ENCODE measurements at places on chromosomes 5 and 9. TPM values are rescaled to one million over a fixed set of nuclear protein-coding genes. Genes with fewer than 3 reads are reported as not detected.

DNA sequence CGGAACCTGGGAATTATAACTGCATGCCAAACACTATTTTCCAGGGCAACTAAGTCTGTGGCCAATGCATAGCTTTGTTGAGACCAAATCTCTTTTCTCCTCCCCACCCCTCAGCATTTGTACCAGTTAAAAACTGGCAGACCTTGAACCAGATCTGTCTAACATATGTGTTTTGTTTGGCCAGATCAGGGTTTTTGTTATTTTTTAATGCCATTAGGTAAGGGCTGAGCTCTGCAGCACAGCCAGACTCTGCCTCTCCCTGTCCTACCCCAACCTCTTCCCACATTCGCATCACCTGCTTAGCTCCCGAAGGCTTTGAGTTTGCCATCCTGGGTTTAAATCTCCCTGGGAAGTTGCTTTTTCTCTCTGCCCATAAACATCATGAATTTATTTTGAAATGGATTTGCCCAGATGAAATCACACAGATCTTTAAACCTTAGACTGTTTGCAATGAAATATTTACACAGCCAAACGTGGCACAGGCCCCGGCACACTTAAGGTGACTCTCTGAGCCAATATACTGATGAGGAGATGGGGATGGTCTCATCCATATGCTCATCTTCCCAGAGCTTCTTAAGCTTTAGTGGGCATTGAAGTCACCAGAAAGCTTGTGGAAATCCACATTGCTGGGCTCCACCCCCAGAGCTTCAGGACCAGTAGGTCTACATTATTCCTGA is 54.0 kb upstream of the ALDH1B1 start:
- DNase-seq, result no peak

DNA sequence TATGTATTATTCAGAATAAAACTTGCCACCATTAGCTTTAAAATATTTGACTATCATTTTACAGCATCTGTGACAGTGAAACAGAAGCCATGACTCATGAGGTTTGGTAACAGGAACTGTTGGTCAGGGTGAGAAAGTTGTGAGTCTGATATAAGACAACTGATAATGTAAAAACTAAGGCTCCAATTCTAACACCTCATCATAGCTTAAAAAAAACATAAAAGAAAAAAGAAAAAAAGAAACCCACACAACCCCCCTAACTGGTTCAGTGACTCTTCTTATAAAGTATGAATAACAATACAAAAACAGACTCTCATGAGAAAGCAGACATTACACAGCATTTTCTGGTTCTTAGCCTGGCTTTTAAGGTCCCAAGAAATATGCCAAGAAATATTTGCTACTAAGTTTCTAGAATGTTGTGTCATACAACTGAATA is 85.8 kb downstream of the MRPS27 start:
- DNase-seq, result no peak

GRCh38 chr5:154546719-154547118 is 68.7 kb upstream of the HAND1 start:
- no peak for DNase-seq

DNA sequence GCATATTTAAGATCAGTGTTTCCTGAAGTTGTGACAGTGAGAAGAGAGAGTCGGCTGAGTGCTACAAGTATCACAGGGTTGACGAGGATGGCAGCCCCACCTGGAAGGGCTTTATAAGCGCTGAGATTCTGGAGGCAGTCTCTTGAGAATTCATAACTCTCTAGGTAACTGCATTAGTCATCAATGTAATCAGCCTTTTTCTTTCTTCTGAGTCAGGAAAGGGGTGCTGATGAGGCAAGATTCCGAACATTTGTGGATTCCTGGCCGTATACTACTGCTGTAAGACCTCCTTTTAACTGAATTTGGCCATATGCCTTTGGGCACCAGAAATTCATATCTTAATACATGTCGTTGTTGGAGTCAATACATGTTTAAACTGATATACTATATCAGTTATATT is 6.6 kb upstream of the RNF20 start:
- no peak for DNase-seq

DNA sequence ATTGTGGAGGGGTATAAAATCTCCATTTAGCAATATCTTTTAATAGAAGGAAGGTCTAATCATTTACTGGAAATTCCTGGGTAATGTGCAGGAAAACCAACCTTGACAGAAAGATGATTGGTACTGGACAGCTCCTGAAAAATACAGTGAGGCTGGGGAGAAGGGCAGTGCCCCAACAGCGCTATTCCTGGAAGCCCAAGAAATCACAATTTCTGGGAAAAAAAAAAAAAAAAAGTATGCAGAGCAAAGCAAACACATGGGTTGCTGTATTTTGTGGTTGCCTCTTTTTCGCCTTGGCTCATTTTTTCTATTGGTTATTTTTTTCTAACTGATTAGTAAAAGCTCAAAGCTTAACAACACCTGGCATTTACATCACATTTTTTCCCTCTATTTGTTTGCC is 249.7 kb downstream of the ENC1 start:
- no peak for DNase-seq

GRCh38 chr5:170446365-170446764 is 57.2 kb upstream of the KCNMB1 start:
- DNase-seq, result no peak

DNA sequence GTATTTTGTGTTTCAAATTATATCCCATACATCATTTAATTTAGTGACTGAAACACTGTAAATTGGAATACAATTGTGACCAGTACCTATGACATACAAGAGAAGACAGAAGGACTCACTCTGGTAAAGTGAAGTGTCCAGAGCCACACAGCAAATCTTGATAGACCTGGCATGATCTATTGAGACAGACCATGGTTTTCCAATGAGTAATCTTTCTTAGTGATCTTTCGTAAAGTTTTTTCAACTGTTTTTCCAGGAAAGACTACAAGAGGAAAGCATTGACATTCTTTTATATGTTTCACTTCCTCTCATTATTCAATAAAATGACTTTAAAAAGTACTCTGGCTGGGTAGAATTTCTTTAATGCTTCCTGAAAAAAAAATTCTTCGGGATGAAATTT is 43.3 kb upstream of the ALDH1A1 start:
- DNase-seq, result no peak

GRCh38 chr5:109388407-109388806 is 21.4 kb downstream of the PJA2 start:
- DNase-seq, result no peak

DNA sequence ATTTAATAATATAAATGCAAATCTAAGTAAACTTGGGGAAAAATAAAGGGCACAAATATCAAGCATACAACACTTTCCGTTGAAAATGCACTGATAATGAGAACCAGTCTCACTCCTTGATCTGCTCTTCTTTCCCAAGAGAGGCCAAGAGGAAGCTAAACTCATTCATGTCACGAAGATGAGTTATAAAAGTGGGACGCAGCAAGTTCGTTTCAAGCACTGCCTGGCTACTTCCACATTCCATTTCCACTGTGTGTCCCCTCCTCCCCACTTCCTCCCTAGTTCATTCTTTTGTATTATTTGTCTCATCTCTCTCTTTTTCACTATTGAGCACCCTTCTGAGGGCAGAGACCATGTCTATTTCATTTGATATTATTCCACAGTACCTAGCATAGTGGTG is 158.1 kb downstream of the SLC24A2 start:
- DNase-seq, result no peak

DNA sequence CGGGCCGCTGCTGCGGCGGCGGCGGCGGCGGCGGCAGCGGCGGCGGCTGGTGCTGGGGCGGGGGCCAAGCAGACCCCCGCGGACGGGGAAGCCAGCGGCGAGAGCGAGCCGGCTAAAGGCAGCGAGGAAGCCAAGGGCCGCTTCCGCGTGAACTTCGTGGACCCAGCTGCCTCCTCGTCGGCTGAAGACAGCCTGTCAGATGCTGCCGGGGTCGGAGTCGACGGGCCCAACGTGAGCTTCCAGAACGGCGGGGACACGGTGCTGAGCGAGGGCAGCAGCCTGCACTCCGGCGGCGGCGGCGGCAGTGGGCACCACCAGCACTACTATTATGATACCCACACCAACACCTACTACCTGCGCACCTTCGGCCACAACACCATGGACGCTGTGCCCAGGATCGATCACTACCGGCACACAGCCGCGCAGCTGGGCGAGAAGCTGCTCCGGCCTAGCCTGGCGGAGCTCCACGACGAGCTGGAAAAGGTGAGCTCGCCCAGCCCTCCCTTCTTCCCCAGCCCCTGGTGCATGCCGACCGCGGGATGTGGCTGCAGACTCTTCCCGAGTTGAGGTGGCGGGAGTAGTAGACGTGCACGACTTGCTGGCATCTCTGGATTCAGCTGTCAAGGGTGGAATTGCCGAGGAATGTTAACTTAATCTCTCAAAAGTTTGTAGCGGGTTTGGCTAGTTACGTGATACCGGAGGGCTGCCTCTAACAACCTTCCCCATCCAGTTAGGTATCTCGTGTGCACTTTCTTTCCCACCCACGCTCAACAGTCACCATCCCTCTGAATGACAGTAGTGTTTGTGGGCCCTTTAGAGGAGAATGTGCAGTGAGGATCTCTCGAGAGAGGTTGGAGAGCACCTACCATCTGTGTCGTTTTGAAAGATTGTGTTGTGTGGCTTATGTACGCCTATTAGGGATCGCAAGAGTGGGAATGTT is 932 bp downstream of the SLC12A2 start:
- peak; percentile 71 for DNase-seq

DNA sequence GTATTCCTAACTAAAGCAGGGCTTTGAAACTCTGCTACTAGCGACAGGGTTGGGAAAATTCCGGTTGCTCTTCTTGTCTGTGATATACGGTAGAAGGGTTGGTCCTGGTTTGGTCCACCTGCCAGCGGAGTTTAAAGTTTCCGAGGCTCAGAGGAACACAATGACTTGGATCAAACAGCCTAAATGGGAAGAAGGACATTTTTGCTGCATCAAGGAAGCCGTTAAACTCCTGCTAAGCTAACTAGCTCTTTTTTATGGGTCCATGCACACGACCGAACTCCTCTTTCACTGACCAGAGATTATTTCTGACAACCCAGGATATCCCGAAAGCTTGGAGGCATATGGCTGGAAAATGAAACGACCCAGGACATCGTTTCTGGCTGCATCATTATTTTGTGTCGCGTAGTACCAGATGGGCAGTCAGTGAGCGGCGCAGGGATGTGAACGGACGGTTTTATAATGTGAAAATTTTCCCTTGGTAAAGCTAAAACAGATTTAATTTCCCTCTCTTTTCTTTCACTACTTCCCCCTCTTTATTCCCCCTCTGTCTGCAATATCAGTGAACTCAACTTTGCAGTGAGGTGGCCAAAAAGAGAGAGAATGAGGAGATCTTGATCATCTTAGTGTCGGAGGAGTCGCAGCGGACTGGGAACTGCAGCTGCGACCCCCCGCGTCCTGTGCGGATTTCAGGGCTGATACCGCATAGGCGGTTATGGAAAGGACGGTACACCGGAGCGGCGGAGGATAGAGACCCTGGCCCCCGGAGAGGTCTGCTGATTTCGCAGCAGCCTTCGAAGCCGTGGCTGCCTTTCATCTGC is at the start of gene LURAP1L:
Gene LURAP1L, plus strand, starts transcription at position 160 of the 818 bp plus-strand sequence. CDS start 696 bp downstream, outside the sequence.
- peak; percentile 36 for DNase-seq

DNA sequence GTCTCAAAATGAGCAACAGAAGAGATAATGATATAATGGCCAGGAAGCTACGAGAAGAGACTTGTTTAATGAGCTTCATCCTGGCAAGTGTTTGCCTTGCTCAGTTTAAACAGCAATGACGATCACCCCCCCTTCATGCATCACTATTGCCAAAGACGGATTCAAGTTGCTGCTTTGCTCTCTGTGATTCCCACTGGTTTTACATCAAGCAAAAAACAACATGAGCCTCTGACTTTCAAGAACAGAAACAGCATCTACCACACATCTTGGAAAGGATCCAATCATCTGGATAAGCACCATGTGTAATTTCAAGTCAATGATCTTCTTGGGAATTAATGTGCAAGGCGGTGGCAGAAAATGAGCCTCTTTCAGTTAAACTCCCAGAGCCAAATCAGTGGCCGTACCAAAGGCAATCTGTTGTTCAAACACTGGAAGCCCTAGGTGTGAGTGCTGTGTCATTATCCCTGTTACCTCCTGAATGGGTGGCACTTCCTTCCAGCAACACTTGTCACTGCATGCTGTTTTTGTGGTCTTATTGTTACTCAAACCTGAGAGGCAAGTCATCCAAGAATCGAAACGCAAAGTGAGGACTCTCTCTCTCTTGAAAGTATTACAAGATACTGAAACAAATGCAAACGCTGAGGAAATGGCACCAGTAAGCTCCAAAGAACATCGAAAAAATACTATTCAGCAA is 72.8 kb downstream of the MED27 start:
- no peak for DNase-seq

DNA sequence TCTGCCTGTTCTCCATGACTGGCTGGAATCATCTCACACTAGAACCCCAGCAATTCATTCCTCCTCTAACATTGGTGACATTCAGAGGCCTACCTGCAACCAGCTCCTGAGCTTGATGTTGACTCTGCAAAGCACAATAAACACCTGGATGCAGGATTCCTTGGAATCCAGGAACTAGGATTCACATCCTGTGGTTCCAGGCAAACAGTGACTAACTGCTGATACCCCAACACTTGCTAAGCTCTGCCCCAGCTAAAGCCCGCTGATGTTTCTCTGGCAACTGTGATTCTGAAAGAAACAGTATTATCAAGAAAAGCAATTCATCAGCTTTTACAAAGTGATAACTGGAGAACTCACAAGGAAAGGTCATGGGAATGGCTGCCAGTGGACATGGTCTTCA is 29.2 kb downstream of the SUSD1 start:
- no peak for DNase-seq

DNA sequence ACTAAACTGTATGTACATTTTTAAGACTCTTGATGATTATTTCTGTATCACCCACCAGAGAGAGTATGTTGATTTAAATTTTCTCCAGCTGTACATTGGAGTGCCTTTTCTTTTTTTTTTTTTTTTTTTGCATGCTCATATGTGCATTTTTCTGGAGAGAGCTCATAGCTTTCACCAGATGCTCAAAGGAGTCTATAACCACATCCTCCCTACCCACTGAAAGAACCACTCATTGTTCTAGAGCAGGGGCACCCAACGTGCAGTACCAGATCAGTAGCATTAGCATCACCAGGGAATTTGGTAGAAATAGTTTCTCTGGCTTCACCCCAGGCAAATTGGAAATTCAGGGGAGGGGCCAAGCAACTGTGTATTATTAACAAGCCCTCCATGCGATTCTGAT is 53.9 kb upstream of the TMEM171 start:
- DNase-seq, result no peak

GRCh38 chr9:113929634-113930389 is 53.7 kb downstream of the ZNF618 start:
- no peak for DNase-seq

GRCh38 chr5:45454114-45454513 is 242.1 kb downstream of the HCN1 start:
- DNase-seq, result no peak

DNA sequence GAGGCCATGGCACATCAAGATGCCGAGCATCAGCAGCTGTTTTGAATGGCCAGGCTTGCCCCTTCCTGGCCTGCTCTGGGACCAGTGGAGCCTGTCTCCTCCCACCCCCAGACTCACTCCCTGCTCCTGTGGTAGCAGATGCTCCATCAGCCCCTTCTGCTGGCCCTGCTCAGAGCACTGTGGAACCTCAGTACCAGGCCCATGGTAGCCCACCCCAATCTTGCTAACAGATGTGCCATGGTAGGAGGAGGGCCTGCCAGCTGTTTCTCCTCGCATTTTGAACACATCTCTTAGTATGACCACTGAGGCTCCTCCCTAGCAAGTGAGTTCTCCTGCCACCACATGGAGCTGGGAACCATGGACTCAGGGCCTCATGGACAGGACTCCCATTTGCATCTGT is 29.5 kb downstream of the COL27A1 start:
- DNase-seq, result no peak

CD14 gene
- total RNA-seq, result 214 TPM

LCN10 gene
- 0.81 TPM for total RNA-seq

FBP2 gene
- total RNA-seq, result not detected

TSC1 gene
- 16.1 TPM for total RNA-seq

ORM2 gene
- total RNA-seq, result 3,162 TPM

ANKRD34B gene
- not detected for total RNA-seq

GGTA1 gene
- 1.8 TPM for total RNA-seq

F12 gene
- total RNA-seq, result 388 TPM

Measured in right lobe of liver (tissue), 6 donors.